ENCODE measurements at places on chromosomes 13 and 19.

DNA sequence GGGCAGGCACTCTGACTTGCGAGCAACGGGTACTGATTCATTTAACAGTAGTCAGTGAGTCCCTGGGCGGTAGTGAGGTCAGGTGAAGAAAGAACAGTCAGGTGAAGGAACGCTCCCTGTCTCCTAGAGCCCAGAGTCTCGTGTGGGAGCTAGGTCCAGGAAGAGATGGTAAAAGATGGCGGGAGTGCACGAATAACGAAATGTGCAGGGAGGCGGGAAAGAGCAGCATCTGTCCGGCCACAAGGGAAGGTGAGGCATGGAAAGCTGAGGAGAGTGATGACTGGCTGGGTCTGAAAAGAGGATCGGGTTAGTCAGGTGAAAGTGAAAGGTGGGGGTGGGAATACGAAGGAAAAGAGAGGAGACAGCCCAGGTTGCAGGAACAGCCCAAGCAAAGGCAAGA lies 63.9 kb upstream of the SLC15A1 start:
- no peak for DNase-seq

GRCh38 chr19:16772841-16773240 lies 53.2 kb downstream of the NWD1 start:
- no peak for DNase-seq

- no peak for DNase-seq
These were observed 970.5 kb downstream of the UQCRFS1 start for GRCh38 chr19:28242317-28242927.

DNA sequence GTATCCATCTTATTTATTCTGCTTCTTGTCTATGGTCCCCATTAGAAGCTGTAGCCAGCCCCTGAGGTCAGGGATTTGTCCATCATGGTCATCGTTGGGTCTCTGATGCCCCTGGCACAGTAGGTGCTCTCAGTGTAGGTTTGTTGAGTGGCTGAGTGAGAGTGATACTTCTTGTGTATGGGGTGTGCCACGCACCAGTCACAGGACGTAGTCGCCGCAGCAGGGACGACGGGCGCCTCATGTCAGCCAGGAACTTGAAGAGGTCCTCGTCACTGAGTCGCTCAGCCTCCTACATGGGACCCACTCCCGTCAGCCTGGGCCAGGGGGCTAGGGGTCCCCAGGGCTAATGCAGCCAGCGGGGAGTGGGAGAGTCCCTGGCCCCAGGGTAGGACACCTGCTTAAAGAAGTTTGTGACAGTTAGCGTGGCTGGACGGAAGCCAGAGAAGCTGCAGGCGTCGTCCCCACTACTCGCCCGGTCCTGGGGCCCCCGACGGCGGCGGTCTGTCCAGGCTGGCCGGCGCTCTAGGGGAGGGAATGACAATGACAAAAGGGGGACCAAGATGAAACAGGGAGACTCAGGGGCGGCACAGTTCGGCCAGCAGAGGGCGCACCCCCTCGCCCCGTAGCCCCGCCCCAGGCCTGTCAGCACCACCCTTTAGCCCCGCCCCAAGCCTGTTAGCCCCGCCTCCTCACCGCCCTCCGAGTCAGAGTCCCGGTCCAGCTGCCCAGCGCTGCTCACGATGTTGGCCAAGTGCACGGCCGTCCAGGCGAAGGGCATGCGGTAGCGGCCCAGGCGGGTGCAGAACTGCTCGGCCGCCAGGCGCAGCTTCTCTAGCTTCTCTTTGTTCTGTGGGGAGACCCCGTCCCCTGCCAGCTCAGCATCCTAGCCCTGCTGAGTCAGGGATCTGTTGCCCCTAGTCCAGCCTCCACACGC lies 3.7 kb downstream of the ANGPTL8 start:
- DNase-seq, result peak; percentile 72

- no peak for DNase-seq
These were observed 19.5 kb downstream of the WDFY2 start for GRCh38 chr13:51603716-51604115.

- no peak for DNase-seq
These were observed 41.2 kb downstream of the ZIC2 start for GRCh38 chr13:100022798-100023197.

GRCh38 chr13:96780105-96780504 lies 214.2 kb downstream of the OXGR1 start:
- DNase-seq, result no peak

DNA sequence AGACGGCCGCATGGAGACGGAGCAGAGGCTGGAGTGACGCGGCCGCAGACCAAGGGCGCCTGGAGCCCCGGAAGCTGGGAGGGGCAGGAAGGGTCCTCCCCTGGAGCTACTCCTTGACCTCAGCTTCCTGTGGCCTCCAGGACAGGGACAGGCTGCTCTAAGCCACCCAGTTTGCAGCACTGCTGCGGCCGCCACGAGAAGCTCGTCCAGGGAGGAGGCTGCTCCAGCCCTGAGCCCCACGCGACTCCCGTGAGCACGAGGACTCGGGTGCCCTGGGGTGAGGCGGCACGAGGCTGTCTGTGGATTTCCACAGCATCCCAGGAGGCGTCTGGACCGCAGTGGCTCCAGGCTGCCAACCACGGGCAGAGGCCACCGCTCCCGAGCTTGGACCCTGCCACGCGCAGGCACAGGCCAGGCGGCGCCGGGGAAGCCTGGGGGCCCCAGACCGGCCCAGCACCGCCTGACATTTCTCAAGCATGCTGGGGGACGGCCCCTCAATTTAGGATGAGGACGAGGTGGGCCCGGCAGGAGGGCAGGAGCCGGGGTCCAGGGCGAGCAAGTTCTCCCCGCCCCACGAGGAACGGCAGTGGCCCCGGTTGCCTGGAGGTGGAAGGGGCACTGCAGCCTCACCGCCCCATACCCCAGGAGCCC lies 10.7 kb downstream of the SBNO2 start:
- no peak for DNase-seq

- DNase-seq, result no peak
These were observed 9.7 kb downstream of the BCKDHA start for GRCh38 chr19:41407271-41407670.

DNA sequence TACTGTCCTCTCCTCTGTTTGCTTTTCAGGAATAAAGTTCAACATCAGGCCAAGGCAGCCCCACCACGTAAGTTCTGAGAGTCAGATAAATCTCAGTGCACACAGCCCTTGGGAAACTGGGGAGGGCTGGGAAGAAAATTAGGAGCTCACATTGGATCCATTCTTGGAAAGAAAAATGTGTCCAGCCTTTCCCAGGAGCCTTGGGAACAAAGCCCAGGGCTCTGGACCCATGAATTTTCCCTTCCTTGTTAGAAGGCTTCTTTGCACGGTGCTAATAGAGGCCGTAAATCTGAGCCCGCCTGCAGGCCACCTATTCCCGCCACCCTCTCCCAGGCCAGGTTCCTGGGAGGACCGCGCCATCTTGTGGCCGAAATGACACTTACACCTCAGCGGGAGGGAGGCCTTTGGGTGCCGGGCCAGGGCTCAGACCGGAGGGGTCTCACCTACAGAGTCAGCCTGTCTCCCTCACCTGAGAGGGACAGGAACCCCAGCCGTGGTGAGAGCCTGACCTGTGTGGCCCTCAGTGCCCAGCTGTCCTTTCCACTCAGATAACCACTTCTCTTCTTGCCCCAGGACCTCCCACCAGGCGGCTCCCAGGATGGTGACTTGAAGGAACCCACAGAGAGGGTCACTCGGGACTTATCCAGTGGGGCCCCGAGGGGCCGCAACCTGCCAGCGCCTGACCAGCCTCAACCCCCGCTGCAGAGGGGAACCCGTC lies 25.1 kb upstream of the KCTD15 start:
- peak; percentile 43 for DNase-seq

GRCh38 chr13:37652596-37652995 lies 54.0 kb upstream of the POSTN start:
- DNase-seq, result no peak

GRCh38 chr19:1213391-1214286 lies 8.1 kb downstream of the STK11 start:
- DNase-seq, result peak; percentile 53

DNA sequence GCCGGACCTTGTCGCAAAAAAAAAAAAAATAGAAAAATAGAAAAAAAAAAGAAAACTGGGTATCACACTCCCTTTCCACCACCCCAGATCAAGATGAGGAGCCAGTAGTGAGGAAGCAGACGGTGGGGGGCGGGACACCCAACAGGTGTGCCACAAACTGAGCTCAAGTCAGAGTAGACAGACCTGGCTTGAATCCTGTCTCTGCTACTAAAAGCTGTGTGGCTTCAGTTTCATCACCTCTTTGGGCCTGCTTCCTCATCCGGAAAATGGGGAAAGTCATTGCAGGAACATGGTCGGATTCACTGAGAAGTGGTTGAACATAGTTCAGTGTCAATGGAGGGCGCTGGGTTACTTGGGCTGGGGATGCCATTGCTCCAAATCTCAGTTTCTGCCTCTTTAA lies 2.9 kb downstream of the HIF3A start:
- DNase-seq, result no peak

GRCh38 chr13:33633701-33634545 lies 184.0 kb upstream of the RFC3 start:
- no peak for DNase-seq

- no peak for DNase-seq
These were observed 7.9 kb downstream of the CAB39L start for GRCh38 chr13:49435992-49436391.

DNA sequence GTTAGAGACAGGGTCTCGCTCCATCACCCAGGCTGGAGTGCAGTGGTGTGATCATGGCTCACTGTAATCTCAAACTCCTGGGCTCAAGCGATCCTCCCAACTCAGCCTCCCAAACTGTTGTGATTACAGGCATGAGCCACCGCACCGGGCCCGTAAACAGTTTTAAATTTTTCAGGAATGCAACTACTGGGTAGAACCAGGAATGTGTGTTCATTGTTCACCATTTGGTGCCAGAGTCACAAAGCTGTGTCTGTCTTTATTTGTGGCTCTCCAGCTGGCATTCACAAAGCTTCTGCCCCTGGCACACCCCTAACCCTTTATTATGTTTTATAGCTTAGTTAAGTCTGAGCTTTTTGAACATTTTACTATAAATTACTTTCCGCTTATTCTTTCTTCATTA lies 19.8 kb upstream of the ACP7 start:
- no peak for DNase-seq

DNA sequence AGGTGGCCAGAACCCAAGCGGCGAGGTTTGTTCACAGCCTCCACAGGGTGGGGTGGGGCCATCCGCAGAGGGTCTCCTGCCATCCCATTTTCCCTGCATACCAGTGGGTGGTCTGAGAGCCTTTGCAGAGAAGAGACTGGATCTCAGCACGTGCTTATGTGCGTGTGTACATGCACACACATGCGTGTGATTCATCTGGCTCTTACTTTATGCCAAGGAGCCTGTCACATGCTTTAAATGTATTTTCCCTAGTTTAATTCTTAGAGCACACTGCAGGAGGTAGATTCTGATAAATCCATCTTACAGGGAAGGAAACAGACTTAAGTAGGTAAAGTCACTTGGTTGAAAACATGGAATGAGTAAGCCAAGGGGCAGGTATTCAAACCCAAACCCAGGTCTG lies 47.1 kb downstream of the CAPN12 start:
- DNase-seq, result no peak

DNA sequence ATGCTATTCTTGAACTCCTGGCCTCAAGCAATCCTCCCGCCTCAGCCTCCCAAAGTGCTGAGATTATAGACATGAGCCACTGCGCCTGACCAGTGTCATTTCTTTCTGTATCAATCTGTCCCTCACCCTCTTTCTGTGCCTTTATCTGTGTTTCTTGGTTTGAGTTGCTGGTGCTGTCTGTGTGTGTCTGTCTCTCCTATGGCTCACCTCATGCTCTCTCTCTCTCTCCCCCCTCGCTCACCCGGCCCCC lies 9.9 kb downstream of the IRF2BP1 start:
- DNase-seq, result no peak

DNA sequence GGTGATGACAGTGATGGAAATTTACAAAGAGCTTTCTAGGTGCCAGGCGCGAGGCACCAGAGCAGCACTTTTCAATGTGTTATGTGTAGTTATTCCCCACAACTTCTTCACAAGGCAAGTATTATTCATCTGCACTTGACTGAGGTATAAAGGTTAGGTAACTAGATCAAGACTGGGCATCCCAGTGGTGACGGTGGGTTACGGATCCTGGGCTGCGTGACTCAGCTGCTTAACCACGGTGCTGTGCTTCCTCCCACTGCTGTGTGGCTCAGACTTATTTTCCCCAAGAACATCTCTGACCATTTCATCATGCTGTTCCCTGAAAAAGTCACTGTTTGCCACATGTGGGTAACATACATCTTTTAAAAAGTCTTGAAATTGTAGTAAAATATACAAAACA lies 19.3 kb downstream of the EDDM13 start:
- no peak for DNase-seq

DNA sequence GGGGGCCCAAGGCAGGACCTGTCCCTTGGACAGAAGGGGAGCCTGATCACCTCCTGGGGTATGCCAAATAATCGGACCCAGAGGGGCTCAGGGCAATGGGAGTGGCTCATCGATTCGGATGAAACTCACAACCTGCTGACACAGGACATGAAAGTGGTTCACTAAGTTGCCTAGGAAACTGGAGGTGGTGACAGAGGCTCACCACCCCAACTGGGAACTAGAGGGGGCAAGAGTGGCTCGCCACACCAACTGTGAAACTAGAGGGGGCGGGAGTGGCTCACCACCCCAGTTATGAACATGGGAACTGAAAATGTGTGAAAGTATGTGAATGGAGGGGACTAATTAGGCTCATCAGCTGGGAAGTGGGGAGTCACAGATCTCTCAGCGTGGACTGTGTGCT lies 46.3 kb upstream of the ZNF737 start:
- no peak for DNase-seq

GRCh38 chr13:111046590-111047141 lies 68.4 kb upstream of the ARHGEF7 start:
- no peak for DNase-seq

GRCh38 chr19:3572855-3573161 lies at the start of gene HMG20B:
Gene HMG20B, plus strand, starts transcription at chr19:3572944. Its CDS starts 366 bp downstream, at chr19:3573310.
- DNase-seq, result no peak

- DNase-seq, result no peak
These were observed 3.7 kb downstream of the GAS6 start for GRCh38 chr13:113860051-113860664.

DNA sequence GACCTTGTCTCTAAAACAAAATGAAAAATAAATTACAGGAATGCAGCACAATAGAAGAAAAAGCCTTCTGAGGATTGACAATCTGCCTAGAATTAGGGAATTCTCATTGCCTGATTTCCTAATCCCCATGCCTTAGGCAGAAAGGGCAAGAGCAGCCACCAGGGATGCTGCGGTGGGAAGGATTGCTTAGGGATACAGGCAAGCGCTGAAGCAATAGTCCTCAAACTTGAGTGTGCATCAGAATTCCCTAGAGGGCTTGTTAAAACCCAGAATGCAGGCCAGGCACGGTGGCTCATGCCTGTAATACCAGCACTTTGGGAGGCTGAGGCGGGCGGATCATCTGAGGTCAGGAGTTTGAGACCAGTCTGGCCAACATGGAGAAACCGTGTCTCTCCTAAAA lies 1.0 kb upstream of the OR7C2 start:
- DNase-seq, result no peak

GRCh38 chr19:14089662-14090508 lies 666 bp downstream of the SAMD1 start:
- peak; percentile 29 for DNase-seq

- no peak for DNase-seq
These were observed 916.7 kb downstream of the PCDH9 start for GRCh38 chr13:66313413-66313812.
